ENCODE measurements at places on chromosomes 3 and 15.

DNA sequence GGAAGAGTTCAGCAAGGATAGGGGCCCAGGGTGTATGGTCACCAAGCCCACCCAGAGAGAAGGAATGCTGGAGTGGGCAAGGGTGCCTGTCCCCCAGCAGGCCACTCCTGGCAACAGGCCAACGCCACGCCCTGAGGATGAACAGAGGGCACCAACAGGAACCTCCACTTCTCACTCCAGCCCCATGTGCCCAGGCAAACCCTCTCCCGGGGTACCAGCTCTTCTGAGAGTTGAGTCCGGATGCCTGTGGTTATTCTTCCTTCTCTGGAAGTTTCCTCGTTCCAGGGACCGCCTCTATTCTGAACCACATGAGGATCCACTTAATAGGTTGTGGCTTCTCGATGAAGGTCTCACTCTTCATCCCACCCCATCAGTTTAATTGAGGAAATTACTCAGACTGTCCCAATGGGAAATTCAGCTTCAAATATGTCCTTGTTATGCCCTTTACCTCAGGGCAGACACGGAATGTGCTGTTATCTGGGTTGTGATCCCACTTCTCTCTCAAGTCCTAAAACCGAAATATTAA is 114.3 kb downstream of the LIPC start:
- DNase-seq = no peak

DNA sequence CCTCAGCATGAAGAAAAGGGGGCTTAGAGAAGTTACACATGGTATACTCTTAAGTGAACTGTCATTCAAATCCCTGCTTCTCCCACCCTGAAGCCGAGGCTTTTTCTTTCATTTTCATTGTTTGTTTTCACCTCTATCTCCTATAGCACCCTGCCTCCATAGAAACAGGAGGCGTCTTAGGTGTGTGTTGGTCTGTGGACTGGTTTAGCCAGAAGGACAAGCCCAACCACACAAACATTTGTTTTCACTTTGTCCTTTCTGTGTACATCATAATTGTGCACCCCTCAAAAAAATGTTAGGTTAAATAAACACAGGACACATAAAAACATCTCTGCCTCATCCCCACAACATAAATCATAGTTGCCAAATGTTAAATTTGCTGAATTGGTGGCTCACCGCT is 73.3 kb upstream of the UBE2E2 start:
- DNase-seq = no peak

- DNase-seq = no peak
Observed at GRCh38 chr3:18562364-18563154, 137.4 kb upstream of the SATB1 start.

GRCh38 chr15:89784686-89784960 is 8.5 kb downstream of the MESP2 start:
- no peak for DNase-seq

GRCh38 chr15:65305776-65306175 is 1.3 kb downstream of the RNU5B-1 start:
- no peak for DNase-seq

DNA sequence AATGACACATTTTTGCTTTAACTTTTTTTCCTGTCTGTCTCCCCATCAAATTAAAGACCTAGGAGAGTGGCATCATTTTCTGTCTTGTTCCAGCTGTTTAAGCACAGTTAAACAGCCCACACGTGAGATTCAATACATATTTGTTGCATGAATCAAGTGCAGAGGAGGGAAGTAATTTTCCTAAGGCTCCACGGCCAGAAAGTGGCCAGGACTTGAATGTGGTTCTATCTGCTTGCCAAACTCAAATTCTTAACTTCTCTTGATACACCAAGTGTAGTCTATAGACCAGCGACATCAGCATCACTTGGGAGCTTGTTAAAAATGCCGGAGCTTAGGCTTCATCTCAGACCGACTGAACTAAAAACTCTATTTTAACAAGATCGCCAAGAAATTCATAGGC is 724.8 kb upstream of the CFAP20DC start:
- DNase-seq = no peak

DNA sequence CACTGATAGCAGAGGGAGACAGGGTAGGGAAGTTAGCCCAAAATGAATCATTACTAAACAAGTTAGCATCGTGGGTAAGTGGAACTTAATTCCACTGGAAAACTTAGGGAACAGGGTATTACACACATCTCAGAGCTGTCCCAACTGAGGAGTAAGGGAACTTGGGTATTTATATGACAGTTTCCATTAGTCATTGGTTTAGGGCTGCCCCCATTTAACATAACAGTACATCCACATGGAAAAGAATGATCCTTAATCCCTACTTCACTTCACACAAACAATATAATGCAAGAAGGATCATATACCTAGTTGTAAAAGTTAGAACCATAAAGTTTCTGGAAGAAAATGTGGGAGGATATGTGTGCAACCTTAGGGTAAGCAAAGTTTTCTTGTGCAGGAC is 4.3 kb upstream of the REC114 start:
- DNase-seq = no peak

GRCh38 chr15:73687351-73687750 is 3.2 kb downstream of the CD276 start:
- no peak for DNase-seq

- DNase-seq = no peak
Observed at GRCh38 chr3:58334506-58334884, 1.8 kb downstream of the PXK start.

DNA sequence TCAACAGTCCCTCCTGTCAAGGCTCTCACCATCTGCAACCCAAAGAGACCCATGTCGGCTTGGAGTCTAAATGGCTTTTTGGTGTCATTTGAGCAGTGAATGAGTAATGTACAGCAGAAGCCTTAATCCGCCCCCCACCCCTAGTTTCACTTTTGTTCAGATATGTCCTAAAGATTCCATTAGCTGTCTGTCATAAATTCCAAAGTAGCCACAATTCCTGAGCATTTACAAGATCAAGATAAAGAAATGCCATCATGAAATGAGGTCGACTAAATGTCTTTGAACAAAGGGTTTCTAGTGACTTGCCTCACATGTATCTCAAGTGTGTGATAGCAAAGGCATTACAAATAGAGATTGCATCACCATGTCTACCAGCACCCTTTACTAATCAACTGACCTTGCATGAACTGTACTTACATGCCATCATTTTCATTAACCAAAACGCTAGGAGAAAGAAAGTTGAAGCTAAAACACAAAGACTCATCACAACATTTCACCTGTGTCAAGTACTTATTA is 123.8 kb upstream of the PHLDB2 start:
- DNase-seq = peak; percentile 25

DNA sequence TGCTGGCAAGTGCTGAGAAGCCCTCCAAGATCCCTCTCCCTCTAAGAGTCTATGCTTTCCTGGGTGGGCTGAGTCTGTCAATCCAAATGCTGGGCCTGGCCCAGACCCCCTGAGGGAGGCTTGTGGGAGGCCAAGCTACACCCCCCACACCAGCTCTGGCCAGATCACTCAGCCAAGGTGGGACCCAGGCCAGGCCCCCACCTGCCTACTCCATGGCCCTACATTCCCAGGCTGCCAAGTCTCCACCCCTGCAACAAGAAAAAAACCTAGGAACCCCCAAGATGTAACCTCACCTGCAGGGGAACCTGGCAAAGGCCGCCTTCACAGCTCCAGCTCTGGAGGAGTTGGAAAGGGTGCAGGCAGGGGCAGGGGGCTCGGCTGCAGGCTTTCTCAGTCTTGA is 109.1 kb downstream of the CHSY1 start:
- no peak for DNase-seq

DNA sequence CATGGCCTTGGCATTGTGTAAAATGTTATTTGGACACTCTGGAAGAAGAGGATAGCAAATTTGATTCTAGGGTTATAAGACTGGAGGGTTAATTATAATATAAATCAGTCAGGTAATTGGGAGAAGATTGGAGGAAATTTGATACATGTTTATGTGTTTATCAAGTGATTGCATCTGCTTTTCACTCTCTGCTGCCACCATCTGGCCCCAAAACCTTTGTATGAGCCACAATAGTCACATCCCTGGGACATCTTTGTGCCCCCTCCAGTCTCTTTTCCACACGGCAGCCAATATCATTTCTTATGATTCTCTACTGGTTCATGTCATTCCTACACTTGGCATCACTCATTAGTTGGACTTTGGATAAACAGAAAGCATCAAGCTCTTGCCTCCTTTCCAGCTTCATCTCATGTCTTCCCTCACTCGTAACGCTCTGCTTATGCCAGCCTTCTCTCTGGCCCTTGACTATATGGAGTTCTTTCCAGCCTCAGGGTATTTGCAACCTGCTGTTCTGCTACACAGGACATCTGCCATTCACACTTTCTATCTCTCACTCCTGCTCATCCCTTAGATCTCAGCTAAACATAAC is 602.3 kb upstream of the SUCLG2 start:
- DNase-seq = no peak

DNA sequence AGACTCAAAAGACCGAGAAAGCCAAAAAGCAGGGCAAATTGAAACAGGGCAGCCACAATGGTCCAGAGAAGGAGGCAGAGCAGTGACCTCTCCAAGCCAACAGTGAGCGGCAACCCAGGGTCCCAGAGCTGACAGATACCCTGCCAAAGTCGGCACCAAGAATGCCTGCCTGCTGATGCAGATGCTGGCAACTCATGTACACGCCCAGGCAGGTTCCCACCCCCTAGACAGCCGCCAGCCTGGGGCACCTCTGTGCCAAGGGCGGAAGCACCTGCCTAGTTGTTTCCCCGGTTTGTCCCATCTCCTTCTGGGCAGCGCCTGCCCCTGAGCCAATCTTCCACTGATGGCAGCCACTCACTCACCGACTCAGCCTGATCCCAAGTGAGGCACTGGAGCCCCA is 22.1 kb downstream of the KLHL25 start:
- DNase-seq = no peak

DNA sequence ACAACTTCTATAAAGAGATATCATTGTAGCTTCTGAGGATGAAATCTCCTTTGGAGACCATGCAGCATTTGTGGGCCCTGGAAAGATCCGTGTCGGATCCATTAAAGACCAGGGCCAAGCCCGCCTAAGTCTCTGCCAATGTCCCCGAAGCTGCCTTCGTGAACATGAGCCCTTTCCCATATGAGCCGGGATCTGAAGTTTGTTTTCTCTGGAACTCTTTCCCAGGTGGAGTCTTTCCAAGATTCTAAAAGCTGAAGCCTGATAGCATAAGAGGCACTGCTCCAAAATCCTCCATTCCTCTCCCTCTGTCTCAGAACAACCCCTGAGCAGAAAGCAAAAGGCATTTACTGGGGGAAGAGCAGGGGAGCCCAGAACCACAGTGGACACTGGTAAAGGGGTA is 274.6 kb downstream of the NTRK3 start:
- DNase-seq = no peak

GRCh38 chr3:14624498-14624897 is 27.1 kb upstream of the CCDC174 start:
- no peak for DNase-seq

- no peak for DNase-seq
Observed at GRCh38 chr3:187064210-187065115, 74.8 kb downstream of the RPL39L start.

GRCh38 chr3:181709537-181710279 is 2.0 kb upstream of the SOX2 start:
- DNase-seq = peak; percentile 61

GRCh38 chr3:23931597-23931996 is 13.5 kb upstream of the NR1D2 start:
- no peak for DNase-seq

- DNase-seq = no peak
Observed at GRCh38 chr15:77866596-77867125, 210.8 kb downstream of the TBC1D2B start.

GRCh38 chr3:146561879-146562278 is 17.5 kb upstream of the PLSCR1 start:
- DNase-seq = no peak

DNA sequence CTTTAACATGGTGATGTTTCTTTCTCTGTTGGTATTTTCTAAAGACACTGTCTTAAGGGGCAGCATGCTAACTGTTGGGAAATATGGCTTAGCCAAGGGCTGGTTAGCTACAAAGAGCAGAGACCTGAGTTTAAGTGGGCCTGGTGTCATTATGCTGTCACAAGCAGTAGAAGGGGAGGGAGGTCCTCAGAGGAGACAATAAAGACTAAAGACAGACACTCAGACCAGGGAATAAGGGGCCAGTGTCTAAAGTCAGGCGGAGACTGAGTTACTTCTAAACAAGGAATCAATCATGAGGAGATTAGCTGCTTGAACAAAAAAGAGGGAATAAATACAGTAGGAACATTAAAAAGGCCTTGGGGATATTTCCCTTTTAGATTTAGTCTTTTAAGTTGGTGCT is 142.7 kb upstream of the DPPA4 start:
- DNase-seq = no peak

GRCh38 chr15:53397041-53397616 is 362.3 kb downstream of the WDR72 start:
- no peak for DNase-seq

GRCh38 chr3:11637901-11638458 is 5.7 kb downstream of the VGLL4 start:
- DNase-seq = no peak

DNA sequence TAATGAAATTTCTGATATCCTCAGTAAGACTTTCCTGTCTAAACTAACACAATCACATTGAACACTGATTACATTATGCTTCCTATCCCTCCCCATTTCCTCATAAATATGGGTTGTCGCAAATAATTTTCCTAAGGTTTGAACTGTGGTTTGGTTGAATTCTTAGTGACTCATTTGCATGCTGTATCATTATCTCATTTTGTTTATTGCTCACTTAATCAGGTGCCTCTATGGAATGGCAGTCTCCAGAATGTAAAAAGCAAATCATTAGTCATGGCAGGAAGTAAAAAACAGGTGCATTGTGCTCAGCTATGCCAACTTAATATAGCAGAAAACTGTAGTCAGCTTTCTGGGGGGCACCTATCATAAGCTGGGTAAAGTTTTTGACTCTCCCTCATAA is 216.0 kb upstream of the ZBTB20 start:
- DNase-seq = no peak

GRCh38 chr3:179651687-179652446 is 973 bp upstream of the USP13 start:
- DNase-seq = no peak

GRCh38 chr3:195714380-195715011 is 6.3 kb upstream of the MUC20 start:
- no peak for DNase-seq

- no peak for DNase-seq
Observed at GRCh38 chr3:69879051-69879450, 120.5 kb upstream of the SAMMSON start.

DNA sequence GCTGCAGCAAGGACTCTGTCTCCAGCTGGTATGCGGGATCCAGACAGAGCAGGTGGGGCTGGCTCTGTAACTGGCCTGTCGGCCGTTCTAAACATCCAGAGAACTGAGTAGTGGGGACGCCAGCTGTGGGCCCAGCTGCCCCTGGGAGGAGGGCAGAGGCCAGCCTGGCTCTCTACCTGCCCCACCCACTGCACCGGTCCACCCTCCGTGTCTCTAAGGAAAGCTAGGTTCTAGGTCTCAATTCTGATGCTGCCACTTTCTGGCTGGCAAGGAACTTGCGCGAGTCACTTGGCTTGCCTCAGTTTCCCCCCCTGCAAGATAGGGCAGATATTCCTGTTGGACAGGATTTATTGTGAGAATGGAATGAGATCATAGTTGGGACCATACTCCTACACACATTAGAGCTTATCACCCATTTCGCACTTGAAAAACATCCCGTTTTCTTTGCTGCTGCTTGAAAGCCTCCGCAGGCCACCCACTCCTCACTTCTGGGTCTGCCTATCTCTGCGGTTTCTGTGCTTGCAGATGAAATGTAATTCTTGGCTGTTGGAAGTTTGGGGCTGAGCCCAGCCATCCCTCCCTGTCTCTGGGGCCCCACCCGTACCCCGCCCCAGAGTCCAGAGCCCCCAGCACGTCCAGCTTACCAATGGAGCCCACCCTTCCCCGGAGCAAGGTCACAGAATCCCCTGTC is 65.8 kb downstream of the IQSEC1 start:
- DNase-seq = no peak
